Effector memory CD4-positive, alpha-beta T cell (primary cell): ENCODE measurements at places on chromosomes 6 and 20.
A peak's percentile ranks its signal among the peaks of the same experiment; 100 is the strongest.

DNA sequence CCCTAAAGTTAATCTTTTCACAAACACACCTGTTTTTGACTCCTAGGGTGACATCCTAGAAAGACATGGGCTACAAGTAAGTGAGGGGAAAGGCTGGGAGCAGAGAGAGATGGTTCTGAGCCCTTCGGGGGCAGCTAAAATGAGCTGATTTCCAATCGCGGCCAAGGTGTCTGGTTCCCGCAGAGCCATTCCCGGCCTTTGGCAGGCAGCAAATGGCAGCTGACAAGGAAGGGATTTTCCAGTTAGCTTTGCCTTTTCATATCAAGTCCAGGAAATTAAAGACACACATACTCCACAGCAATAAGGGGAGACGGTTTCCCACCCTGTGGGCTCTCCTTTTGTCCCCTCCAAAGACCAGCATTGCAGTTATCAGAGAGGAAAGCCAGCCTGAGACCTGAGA lies 228.5 kb downstream of the ZMYND8 start:
- H3K4me1 ChIP-seq: no peaks in the 10 kb centered on the region
- peaks cover 5% of the 10 kb centered on the region for H3K27me3 ChIP-seq
- H3K27ac ChIP-seq: no peak overlapping the region
- no peak overlapping the region for H3K4me3 ChIP-seq
- no peak for DNase-seq

- H3K4me3 ChIP-seq: peak overlapping the region; percentile 83
- DNase-seq: no peak
- no peaks in the 10 kb centered on the region for H3K27me3 ChIP-seq
- peaks cover 12% of the 10 kb centered on the region for H3K36me3 ChIP-seq
- peak overlapping the region; percentile 86 for H3K27ac ChIP-seq
- peaks cover 14% of the 10 kb centered on the region for H3K4me1 ChIP-seq
Observed at GRCh38 chr20:56391596-56392131, 351 bp downstream of the AURKA start.

DNA sequence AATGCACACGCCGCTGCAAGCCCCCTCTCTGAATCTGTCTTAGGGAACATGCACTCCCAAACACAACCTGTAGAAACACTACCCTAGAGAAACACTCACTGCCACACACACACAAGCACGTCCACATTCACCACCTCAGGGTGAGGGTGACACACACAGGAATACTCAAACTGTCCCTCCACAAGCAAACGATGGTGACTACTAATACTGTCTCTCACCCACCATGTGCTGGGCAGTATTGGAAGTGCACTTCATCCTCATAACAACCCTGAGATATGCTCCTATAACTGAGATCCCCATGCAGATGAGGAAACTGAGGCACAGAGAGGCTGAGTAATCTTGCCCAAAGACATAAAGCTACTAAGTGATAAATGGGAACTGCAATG lies 55.0 kb downstream of the ATP9A start:
- H3K4me3 ChIP-seq: no peak overlapping the region
- H3K27me3 ChIP-seq: no peaks in the 10 kb centered on the region
- H3K27ac ChIP-seq: no peak overlapping the region

- H3K4me3 ChIP-seq: no peak overlapping the region
- peaks cover 24% of the 10 kb centered on the region for H3K36me3 ChIP-seq
- no peaks in the 10 kb centered on the region for H3K4me1 ChIP-seq
- no peaks in the 10 kb centered on the region for H3K27me3 ChIP-seq
Observed at GRCh38 chr6:151422981-151423380, 28.9 kb downstream of the RMND1 start.

DNA sequence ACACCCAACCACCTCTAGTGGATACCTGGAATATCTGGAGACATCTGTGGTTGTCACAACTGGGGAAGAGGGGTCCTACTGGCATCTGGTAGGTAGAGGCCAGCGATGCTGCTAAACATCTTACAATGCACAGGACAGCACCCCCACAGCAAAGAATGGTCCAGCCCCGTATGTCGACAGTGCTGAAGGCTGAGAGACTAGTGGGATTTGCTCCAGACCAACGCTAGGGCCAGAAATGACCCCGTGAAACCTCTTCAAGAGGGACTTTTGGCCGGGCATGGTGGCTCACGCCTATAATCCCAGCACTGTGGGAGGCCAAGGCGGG lies 7.2 kb downstream of the PREX1 start:
- peak overlapping the region; percentile 68 for H3K27ac ChIP-seq
- H3K27me3 ChIP-seq: no peaks in the 10 kb centered on the region
- peaks cover 90% of the 10 kb centered on the region for H3K4me1 ChIP-seq
- H3K36me3 ChIP-seq: no peaks in the 10 kb centered on the region
- no peak for DNase-seq
- H3K4me3 ChIP-seq: peak overlapping the region; percentile 16

- no peaks in the 10 kb centered on the region for H3K27me3 ChIP-seq
- no peaks in the 10 kb centered on the region for H3K36me3 ChIP-seq
- no peaks in the 10 kb centered on the region for H3K4me1 ChIP-seq
- no peak overlapping the region for H3K27ac ChIP-seq
- H3K4me3 ChIP-seq: no peak overlapping the region
Observed at GRCh38 chr6:81995548-81996289, 243.2 kb upstream of the TENT5A start.

DNA sequence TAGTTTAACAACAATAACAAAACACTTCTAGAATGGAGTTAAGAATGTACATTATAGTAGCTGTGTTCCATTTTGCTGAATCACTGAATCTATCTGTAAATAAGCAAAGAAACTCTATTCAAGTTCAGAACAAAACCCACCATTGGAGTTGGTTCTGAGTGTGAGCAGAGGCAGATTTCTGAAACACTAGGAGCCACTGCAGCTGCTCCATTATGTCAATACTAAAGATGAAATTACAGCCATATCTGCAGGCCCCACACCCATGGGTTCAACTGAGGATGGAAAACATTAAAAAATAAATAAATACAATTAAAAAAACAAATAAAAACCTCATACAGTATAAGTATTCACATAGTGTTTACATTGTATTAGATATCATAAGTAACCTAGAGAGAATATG lies 91.0 kb downstream of the REPS1 start:
- H3K27ac ChIP-seq: no peak overlapping the region
- no peak for DNase-seq
- no peaks in the 10 kb centered on the region for H3K27me3 ChIP-seq
- no peak overlapping the region for H3K4me3 ChIP-seq
- H3K4me1 ChIP-seq: no peaks in the 10 kb centered on the region

- no peaks in the 10 kb centered on the region for H3K27me3 ChIP-seq
- DNase-seq: no peak
- H3K4me3 ChIP-seq: no peak overlapping the region
- no peaks in the 10 kb centered on the region for H3K4me1 ChIP-seq
Observed at GRCh38 chr20:39016041-39016440, 53.9 kb downstream of the DHX35 start.

DNA sequence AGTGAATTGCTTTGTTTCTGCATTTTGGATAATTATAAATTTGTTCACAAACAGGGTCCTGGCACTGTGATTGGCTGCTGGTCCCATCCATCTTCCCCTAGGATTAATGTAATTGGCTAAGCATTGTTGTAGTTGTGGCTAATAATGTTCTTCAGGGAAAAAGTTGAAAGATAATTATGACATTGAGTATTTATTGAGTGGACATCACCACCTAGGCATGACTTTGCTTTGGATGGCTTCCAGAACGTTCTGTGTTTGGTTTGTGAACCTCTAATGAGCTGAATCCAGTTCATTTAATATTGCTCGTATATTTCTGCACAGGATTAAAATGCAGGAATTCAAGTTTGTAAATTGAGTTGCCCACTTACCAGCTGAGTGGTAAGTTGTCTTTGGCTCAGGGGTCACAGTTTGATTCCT lies 55.1 kb downstream of the ARID1B start:
- no peaks in the 10 kb centered on the region for H3K36me3 ChIP-seq
- no peak overlapping the region for H3K4me3 ChIP-seq
- no peaks in the 10 kb centered on the region for H3K27me3 ChIP-seq
- no peak for DNase-seq
- H3K27ac ChIP-seq: no peak overlapping the region
- H3K4me1 ChIP-seq: peaks cover 5% of the 10 kb centered on the region

- H3K4me3 ChIP-seq: no peak overlapping the region
- no peaks in the 10 kb centered on the region for H3K36me3 ChIP-seq
- DNase-seq: no peak
- no peaks in the 10 kb centered on the region for H3K27me3 ChIP-seq
Observed at GRCh38 chr6:122736163-122736562, 43.4 kb upstream of the FABP7 start.

DNA sequence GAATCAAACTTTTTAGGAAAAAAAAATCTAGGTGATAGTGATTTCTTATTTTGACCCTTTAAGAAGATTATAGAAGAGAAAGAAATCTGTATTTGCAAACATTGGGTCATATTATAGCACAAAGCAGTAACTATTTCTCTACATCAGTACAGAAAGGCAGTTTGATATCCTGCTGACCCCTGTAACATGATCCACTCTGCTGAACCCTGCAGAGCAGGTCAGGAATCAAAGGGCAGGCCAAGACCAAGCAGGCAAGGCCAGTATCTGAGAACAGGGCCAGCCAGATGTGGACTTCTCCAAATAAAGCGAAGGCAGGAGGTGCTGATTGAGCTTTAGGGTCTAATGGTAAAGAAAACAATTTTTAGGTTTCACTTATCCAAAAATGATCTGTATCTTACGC lies 239.4 kb downstream of the PTPRK start:
- H3K27me3 ChIP-seq: no peaks in the 10 kb centered on the region
- DNase-seq: no peak
- H3K4me3 ChIP-seq: no peak overlapping the region
- H3K36me3 ChIP-seq: no peaks in the 10 kb centered on the region
- H3K4me1 ChIP-seq: no peaks in the 10 kb centered on the region

GRCh38 chr6:109455437-109456110 lies at the start of gene MICAL1:
Gene MICAL1 (minus strand): TSS chr6:109455772. CDS start chr6:109454196, 1,576 bp downstream.
- H3K27me3 ChIP-seq: no peaks in the 10 kb centered on the region
- peak; percentile 74 for DNase-seq
- peak within 1 kb of the TSS; percentile 97 for H3K27ac ChIP-seq
- peaks cover 30% of the 10 kb centered on the region for H3K4me1 ChIP-seq

DNA sequence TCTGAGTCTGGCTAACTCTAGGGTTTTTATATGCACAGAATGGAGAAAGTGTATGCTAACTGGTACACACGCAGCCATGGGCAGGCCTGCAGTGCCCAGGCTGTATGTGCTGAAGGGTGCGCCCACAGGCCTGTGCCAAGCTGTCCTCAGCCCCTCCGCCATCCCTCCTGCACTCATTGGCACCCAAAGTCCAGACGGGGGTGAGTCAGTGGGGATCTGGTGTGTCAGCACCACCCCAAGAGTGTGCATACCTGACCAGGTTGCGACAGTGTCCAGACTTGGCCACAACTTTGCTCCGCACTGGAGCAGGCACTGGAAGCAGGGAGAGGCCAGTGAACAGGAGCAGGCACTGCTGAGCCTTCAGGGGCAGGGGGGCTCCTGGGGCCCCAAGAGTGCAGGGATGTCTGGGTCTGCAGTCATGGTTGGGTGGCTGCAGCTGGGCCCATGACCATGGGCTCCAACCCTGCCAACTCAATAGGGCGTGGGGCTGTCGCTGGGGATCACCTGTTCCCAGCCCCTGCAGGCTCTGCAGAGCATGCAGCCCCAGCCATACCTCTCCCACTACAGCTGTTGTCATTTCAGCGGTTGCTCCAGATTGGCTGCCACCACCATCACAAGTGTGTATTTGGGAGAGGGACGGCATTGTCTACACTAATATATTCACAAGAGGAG lies 717.8 kb downstream of the EPHA7 start:
- no peaks in the 10 kb centered on the region for H3K4me1 ChIP-seq
- no peaks in the 10 kb centered on the region for H3K36me3 ChIP-seq
- H3K4me3 ChIP-seq: no peak overlapping the region

DNA sequence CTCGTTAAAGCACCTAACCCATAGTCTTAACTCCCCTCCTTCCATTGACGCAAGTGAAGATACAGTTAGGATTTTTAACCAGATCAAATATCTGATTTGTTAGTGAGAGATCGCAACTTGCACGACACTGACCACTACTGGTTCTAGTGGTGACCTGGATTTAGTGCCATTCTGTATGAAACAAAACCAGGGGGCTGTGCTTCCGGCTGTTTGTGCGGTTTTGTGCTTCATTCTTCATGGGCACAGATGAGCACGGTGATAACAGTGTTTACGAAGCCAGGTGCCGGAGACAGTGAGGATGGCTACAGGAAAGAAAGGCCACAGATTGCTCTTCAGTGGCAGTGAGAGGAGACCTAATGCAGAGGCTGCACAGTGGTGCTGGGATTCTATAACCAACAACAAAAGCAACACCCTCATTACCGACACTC lies 75.5 kb downstream of the NOL4L start:
- H3K36me3 ChIP-seq: peaks cover 4% of the 10 kb centered on the region
- peak overlapping the region; percentile 63 for H3K27ac ChIP-seq
- peaks cover 56% of the 10 kb centered on the region for H3K4me1 ChIP-seq
- peak; percentile 60 for DNase-seq
- peak overlapping the region; percentile 31 for H3K4me3 ChIP-seq

GRCh38 chr6:21022343-21023107 lies 488.3 kb downstream of the CDKAL1 start:
- peaks cover 8% of the 10 kb centered on the region for H3K36me3 ChIP-seq
- H3K27ac ChIP-seq: no peak overlapping the region
- no peak overlapping the region for H3K4me3 ChIP-seq

GRCh38 chr6:101845621-101846020 lies 452.1 kb downstream of the GRIK2 start:
- H3K4me3 ChIP-seq: no peak overlapping the region
- no peaks in the 10 kb centered on the region for H3K4me1 ChIP-seq
- no peak for DNase-seq
- no peaks in the 10 kb centered on the region for H3K36me3 ChIP-seq
- no peaks in the 10 kb centered on the region for H3K27me3 ChIP-seq

GRCh38 chr6:112253841-112254816 lies at the start of gene LAMA4:
Gene LAMA4 (minus strand): TSS chr6:112254567. CDS start chr6:112254150, 417 bp downstream.
- no peaks in the 10 kb centered on the region for H3K36me3 ChIP-seq
- no peaks in the 10 kb centered on the region for H3K4me1 ChIP-seq
- no peaks in the 10 kb centered on the region for H3K27me3 ChIP-seq
- no peak within 1 kb of the TSS for H3K27ac ChIP-seq

- H3K27ac ChIP-seq: no peak overlapping the region
- H3K4me1 ChIP-seq: peaks cover 24% of the 10 kb centered on the region
- no peaks in the 10 kb centered on the region for H3K27me3 ChIP-seq
- peak overlapping the region; percentile 8 for H3K4me3 ChIP-seq
Observed at GRCh38 chr6:498795-499231, 107.3 kb downstream of the IRF4 start.

- no peaks in the 10 kb centered on the region for H3K36me3 ChIP-seq
- H3K4me3 ChIP-seq: no peak overlapping the region
- H3K4me1 ChIP-seq: peaks cover 16% of the 10 kb centered on the region
- H3K27ac ChIP-seq: no peak overlapping the region
Observed at GRCh38 chr20:50335105-50335504, 144.5 kb downstream of the CEBPB start.

GRCh38 chr6:148311966-148312669 lies 30.5 kb upstream of the SASH1 start:
- no peaks in the 10 kb centered on the region for H3K27me3 ChIP-seq
- H3K4me1 ChIP-seq: no peaks in the 10 kb centered on the region
- H3K4me3 ChIP-seq: no peak overlapping the region
- no peaks in the 10 kb centered on the region for H3K36me3 ChIP-seq
- no peak overlapping the region for H3K27ac ChIP-seq
- DNase-seq: no peak
